Heart right ventricle (tissue), 16 donors: ENCODE measurements at places on chromosomes 11 and 22. TPM values are rescaled to one million over a fixed set of nuclear protein-coding genes. Genes with fewer than 3 reads are reported as not detected.

DNA sequence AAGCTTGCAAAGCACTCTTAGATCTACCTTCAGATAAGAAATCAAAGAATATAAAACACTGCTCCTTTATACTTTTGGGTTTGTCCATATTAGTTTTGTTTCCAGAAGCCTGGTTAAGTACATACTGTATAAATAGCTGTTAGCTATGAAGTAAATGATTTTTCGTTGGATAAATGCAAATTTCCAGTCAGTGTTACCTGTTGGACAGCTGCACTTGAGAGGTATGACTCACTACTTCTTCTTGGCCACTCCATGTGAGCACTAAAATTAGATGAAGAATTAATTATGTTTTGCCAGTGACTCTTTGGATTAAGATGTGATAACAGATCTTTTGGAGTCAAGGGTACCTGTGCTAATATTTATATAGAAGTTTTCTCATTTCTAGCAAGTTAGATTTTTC is 9.5 kb upstream of the TSG101 start:
- peaks cover 90% of the 10 kb centered on the region for H3K36me3 ChIP-seq
- DNase-seq, result no peak
- H3K4me3 ChIP-seq, result no peak overlapping the region
- H3K27ac ChIP-seq, result no peak overlapping the region
- H3K4me1 ChIP-seq, result no peaks in the 10 kb centered on the region
- no peaks in the 10 kb centered on the region for H3K27me3 ChIP-seq

GRCh38 chr22:36330655-36331305 is 57.0 kb downstream of the MYH9 start:
- H3K27me3 ChIP-seq, result no peaks in the 10 kb centered on the region
- H3K36me3 ChIP-seq, result peaks cover 53% of the 10 kb centered on the region
- peak overlapping the region; percentile 94 for H3K27ac ChIP-seq
- peak; percentile 80 for DNase-seq
- H3K4me1 ChIP-seq, result peaks cover 100% of the 10 kb centered on the region

GRCh38 chr22:31477329-31477728 is 12.3 kb downstream of the EIF4ENIF1 start:
- no peaks in the 10 kb centered on the region for H3K27me3 ChIP-seq
- H3K4me3 ChIP-seq, result no peak overlapping the region
- H3K4me1 ChIP-seq, result no peaks in the 10 kb centered on the region
- H3K27ac ChIP-seq, result no peak overlapping the region

- no peaks in the 10 kb centered on the region for H3K4me1 ChIP-seq
- H3K36me3 ChIP-seq, result peaks cover 19% of the 10 kb centered on the region
- H3K4me3 ChIP-seq, result no peak overlapping the region
These were observed 34.7 kb downstream of the CTTN start for GRCh38 chr11:70433038-70433437.

DNA sequence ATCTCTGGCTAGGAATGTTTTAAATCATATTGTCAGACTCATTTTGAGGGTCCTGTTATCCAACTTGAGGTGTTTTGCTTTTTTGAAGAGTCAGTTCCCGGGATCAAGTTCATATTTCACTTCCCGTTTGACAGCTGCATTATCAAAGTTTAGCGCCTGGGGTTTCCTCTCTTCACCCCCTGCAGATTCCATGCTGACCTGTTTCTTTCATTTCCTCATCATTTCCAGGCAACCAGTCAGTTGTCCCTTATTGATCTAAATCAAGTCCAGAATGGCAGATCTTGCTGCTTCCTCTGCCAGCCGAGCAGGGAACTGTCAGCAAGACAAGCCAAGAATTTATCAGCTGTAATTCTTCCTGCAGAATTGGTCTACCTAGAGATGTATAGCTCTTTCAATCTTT is 197.6 kb upstream of the SYN3 start:
- DNase-seq, result no peak
- H3K4me3 ChIP-seq, result no peak overlapping the region
- H3K27me3 ChIP-seq, result peaks cover 8% of the 10 kb centered on the region
- H3K4me1 ChIP-seq, result no peaks in the 10 kb centered on the region
- no peaks in the 10 kb centered on the region for H3K36me3 ChIP-seq

GRCh38 chr11:73280626-73281025 is 8.5 kb downstream of the P2RY6 start:
- no peak for DNase-seq
- H3K4me3 ChIP-seq, result no peak overlapping the region
- H3K4me1 ChIP-seq, result peaks cover 49% of the 10 kb centered on the region
- peak overlapping the region; percentile 78 for H3K27ac ChIP-seq
- no peaks in the 10 kb centered on the region for H3K36me3 ChIP-seq
- no peaks in the 10 kb centered on the region for H3K27me3 ChIP-seq

DNA sequence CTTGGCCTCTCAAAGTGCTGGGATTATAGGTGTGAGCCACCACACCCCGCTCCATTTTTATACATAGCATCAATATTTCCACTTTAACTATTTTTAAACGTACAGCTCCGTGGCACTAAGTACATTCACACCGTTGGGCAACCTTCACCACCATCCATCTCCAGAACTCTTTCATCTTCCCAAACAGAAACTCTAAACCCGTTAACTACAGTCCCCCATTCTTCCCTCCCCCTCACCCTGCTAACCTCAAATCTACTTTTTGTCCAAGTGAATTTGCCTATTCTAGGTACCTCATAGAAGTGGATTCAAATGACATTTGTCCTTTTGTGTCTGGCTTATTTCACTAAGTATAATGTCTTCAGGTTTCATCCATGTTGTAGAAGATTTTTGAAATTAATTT is 3.4 kb downstream of the IGLL1 start:
- no peaks in the 10 kb centered on the region for H3K4me1 ChIP-seq
- DNase-seq, result no peak
- H3K36me3 ChIP-seq, result no peaks in the 10 kb centered on the region
- peaks cover 3% of the 10 kb centered on the region for H3K27me3 ChIP-seq

GRCh38 chr11:107131756-107132155 is 113.5 kb upstream of the GUCY1A2 start:
- no peaks in the 10 kb centered on the region for H3K36me3 ChIP-seq
- DNase-seq, result no peak
- no peak overlapping the region for H3K4me3 ChIP-seq
- no peaks in the 10 kb centered on the region for H3K4me1 ChIP-seq

ABCG4 gene
- total RNA-seq, result 1.5 TPM

SLC16A8 gene
- not detected for total RNA-seq

- no peaks in the 10 kb centered on the region for H3K27me3 ChIP-seq
- H3K27ac ChIP-seq, result no peak overlapping the region
These were observed 14.0 kb upstream of the GDPD5 start for GRCh38 chr11:75539459-75540334.

GRCh38 chr22:48639896-48640748 is 1187.6 kb downstream of the BRD1 start:
- H3K4me3 ChIP-seq, result no peak overlapping the region
- no peak for DNase-seq
- no peaks in the 10 kb centered on the region for H3K36me3 ChIP-seq
- H3K27ac ChIP-seq, result no peak overlapping the region
- no peaks in the 10 kb centered on the region for H3K27me3 ChIP-seq
- H3K4me1 ChIP-seq, result no peaks in the 10 kb centered on the region

MIAT gene
- total RNA-seq, result 0.73 TPM

DNA sequence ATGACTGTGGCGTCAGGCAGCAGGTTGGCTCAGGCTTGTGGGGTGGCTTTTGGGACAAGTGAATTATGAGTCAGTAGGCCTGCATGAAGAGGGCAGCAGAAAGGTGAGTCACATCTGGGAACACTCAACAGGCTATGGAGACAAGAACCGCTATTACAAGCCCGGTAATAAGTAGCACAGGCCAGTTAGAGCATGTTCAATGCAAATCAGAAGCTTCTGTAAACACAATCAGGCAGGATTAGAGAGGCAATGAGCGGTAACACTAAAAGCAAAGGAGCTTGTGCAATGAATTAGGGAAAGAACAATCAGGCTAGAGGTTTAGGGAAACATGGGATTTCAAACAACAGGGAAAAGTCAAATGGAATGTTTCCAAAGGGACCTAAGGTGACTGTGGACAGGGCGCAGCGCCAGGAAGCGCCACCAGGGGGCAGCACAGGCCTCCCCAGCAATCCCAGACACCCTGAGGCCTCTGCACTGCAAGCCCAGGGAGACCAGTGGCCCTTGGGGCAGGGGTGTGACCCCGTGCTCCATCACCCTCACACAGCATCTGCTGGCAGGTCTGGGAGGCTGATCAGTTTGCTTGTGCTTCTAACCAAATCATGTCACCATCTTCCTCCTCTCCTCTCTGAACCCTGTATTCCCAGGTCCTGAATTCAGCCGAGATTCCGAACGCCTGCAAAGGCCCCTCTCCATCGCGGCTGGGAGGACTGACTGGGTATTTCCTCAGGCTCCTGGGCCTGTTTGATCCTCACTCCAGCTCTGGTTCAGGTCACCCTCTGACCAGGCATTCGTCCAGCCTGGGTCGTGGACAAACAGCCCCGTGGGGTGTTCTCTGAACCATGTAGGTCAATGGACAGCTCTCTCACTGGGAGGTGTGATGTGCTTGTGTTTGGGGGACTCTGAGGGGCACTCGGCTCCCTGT is 50.0 kb downstream of the C11orf58 start:
- no peaks in the 10 kb centered on the region for H3K27me3 ChIP-seq
- DNase-seq, result peak; percentile 78
- no peak overlapping the region for H3K27ac ChIP-seq
- no peak overlapping the region for H3K4me3 ChIP-seq
- H3K36me3 ChIP-seq, result peaks cover 18% of the 10 kb centered on the region

SGSM1 gene
- 8.6 TPM for total RNA-seq

DNA sequence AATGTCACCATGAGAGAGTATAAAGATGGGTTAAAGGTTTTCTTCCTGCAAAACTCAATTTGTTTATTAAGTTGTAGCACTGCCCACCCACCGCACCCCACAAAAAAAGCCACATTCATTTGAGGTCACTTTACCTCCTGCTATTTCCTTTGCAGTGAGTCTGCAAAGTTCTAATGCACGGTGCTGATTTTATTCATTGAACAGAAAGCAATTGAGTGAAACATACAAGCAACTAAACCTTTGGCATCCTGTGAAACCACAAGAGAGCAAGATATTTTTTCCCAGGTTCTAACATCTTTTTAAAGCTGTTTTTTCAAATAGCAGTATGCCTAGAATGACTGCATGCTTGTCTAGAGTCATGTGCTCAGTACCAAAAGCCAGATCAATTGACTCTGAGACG is 39.0 kb downstream of the RRAS2 start:
- H3K27ac ChIP-seq, result no peak overlapping the region
- no peaks in the 10 kb centered on the region for H3K4me1 ChIP-seq
- H3K4me3 ChIP-seq, result no peak overlapping the region
- no peaks in the 10 kb centered on the region for H3K27me3 ChIP-seq
- no peak for DNase-seq
- H3K36me3 ChIP-seq, result no peaks in the 10 kb centered on the region

DNA sequence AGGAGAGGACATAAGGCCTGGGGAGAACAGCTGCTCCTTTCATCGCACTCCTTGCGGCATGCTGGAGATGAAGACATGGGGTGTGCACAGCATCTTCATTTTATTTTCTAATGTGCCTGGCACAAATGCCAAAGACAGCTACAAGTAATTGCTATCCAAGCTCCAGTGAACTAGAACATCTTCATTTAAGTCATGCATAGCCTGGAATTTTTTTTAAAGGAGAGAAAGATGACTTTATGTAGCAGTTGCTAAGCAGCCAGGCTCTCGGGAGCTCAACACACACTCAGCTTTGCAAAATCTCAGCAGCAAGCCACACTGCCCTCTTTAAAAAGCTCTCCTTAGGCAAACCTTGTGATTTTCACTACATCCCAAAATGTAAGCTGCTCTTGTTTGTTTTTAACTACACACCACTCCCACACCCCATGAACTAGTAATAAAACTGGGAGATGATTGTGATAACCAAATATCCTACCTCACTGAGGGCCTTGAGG is 164.5 kb upstream of the POU2AF2 start:
- H3K27me3 ChIP-seq, result no peaks in the 10 kb centered on the region
- no peak for DNase-seq
- no peak overlapping the region for H3K4me3 ChIP-seq
- H3K36me3 ChIP-seq, result no peaks in the 10 kb centered on the region
- no peaks in the 10 kb centered on the region for H3K4me1 ChIP-seq

- no peak for DNase-seq
- no peaks in the 10 kb centered on the region for H3K27me3 ChIP-seq
- H3K4me1 ChIP-seq, result peaks cover 66% of the 10 kb centered on the region
- H3K36me3 ChIP-seq, result peaks cover 68% of the 10 kb centered on the region
These were observed 4.6 kb downstream of the ASCC2 start for GRCh38 chr22:29833392-29833965.

GRCh38 chr11:69310934-69311766 is 17.2 kb downstream of the MYEOV start:
- DNase-seq, result no peak
- H3K4me3 ChIP-seq, result no peak overlapping the region
- H3K4me1 ChIP-seq, result peaks cover 28% of the 10 kb centered on the region
- H3K36me3 ChIP-seq, result no peaks in the 10 kb centered on the region
- H3K27me3 ChIP-seq, result no peaks in the 10 kb centered on the region

ANO3 gene
- total RNA-seq, result 0.05 TPM

DNA sequence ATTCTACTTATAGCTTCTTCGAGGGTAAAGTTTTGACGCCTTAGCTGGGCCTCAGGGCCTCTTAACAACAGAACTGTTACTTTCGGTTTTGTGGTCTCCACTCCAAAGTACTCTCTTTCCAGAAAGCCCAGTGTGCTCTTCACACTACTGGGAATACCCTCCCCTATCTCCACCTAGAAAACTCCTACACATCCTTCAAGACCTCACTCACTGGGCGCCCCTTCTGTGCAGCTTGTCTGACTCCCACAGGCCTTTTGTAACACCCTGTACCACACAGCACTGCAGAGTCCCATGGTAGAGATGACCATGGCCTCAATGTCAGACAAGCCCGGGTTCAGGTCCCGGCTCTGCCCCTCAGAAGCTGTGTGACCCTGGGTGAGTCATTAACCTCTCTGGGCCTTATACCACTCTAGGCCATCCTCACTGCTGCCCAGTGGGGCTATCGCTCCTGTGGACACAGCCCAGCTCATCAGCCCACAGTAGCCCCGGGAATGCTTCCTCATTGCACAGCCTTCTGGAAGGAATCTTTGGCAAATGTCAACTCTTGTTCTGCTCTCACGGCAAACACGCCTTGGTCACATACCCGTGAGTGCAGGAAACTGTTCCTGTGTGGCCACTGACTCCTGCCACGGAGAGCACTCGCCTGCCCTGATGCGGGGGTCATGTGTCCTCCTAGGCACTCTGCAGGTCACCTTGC is 51.4 kb downstream of the SHISAL1 start:
- H3K4me1 ChIP-seq, result no peaks in the 10 kb centered on the region
- DNase-seq, result no peak
- no peak overlapping the region for H3K27ac ChIP-seq
- no peaks in the 10 kb centered on the region for H3K36me3 ChIP-seq
- H3K27me3 ChIP-seq, result no peaks in the 10 kb centered on the region

DNA sequence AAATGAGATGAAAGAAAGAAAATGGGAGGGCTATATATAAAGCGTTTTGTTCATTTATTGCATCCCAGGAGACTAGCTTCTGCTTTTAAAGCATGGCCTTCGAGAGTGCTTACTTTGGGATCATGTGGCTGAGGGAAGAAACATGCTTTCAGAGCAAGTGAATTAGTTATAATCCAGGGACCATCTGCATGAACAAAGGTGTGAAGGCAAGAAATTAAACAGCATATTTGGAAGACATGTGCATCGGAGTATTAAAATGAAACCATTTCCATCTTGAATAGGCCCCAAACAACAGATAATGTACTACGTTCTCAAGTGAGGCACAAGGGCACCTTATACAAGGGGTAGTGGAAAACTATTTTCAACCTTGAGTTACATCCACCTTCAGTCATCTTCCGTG is 51.4 kb downstream of the ZBTB44 start:
- H3K4me1 ChIP-seq, result peaks cover 6% of the 10 kb centered on the region
- DNase-seq, result no peak
- H3K4me3 ChIP-seq, result no peak overlapping the region
- no peak overlapping the region for H3K27ac ChIP-seq
- H3K27me3 ChIP-seq, result no peaks in the 10 kb centered on the region

- H3K27me3 ChIP-seq, result peaks cover 22% of the 10 kb centered on the region
- H3K36me3 ChIP-seq, result no peaks in the 10 kb centered on the region
- no peak for DNase-seq
These were observed 12.7 kb downstream of the BLID start for GRCh38 chr11:122103321-122103720.

MMP1 gene
- total RNA-seq, result not detected

FAM227A gene
- 0.25 TPM for total RNA-seq
